ENCODE measurements at places on chromosomes 5 and 9.
A peak's percentile ranks its signal among the peaks of the same experiment; 100 is the strongest.

GRCh38 chr5:169647566-169647965, 10.5 kb downstream of the DOCK2 start:
- no peak overlapping the region for H3K4me3 ChIP-seq
- H3K27ac ChIP-seq, result no peak overlapping the region
- no peak for DNase-seq
- H3K27me3 ChIP-seq, result no peaks in the 10 kb centered on the region
- H3K36me3 ChIP-seq, result no peaks in the 10 kb centered on the region
- no peaks in the 10 kb centered on the region for H3K4me1 ChIP-seq

GRCh38 chr5:178505639-178506407, 84.4 kb downstream of the COL23A1 start:
- H3K36me3 ChIP-seq, result no peaks in the 10 kb centered on the region
- no peaks in the 10 kb centered on the region for H3K27me3 ChIP-seq
- H3K4me3 ChIP-seq, result no peak overlapping the region
- H3K27ac ChIP-seq, result no peak overlapping the region

DNA sequence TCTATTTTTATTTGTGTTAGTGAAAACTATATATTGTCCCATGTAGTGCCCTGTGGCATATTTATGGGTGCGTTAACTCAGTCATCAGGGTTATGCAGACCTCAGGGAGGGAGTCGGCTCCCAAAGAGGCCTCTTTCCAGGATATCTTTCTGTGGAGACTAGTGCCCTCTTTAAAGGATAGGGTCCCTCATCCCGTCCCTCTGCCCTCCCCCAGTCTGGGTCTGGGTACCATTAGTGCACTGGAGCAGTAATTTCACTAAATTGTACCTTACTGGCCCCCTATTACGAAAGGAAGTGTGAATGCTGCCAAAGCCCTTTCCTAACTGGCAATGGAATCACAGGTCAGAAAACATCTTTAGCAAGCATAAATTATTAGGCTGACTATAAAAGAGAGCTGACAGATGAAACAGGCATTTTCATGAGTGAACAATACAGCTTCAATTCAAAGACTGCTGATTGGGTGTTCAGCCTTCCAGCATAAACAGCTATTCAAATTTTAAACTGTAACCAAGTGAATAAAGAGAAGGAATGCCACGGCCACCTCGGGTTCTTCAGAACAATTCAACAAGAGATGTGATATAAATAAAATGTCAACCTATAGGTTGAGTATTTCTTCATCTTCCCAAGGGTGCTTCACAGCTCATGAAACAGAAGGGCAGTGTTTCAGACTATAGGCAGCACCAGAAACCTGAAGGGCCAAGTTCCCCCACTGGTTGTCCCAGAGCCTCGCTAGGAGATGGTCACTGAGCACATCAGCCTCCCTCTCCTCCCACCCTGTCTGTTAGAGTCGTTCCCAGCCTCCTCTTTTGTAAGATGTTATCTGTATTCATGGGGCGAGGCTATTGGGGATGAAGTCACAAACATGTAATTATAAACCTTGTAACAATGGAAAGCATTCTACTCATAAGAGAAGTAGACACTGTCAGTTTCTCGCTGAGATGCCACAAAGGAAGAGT, 318.7 kb downstream of the TMEM161B start:
- H3K36me3 ChIP-seq, result no peaks in the 10 kb centered on the region
- DNase-seq, result no peak
- H3K4me3 ChIP-seq, result no peak overlapping the region
- no peak overlapping the region for H3K27ac ChIP-seq
- no peaks in the 10 kb centered on the region for H3K27me3 ChIP-seq
- no peaks in the 10 kb centered on the region for H3K4me1 ChIP-seq

DNA sequence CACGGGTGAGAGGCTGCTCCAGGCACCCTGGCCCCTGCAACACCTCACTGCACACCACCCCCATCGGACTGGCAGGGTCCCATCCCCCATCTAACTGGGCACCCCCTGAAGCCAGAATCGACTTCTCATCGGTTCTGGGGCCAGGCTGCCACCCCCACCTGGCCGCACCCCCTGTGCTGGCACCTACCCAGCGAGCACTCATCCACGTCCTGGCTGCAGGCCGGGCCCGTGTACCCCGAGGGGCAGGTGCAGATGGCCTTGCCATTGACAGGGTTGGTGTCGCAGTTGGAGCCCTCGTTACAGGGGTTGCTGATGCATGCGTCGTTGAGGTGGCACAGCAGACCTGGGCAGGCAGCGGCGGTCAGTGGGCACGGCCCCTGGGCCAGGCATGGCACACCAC, 27.9 kb downstream of the NOTCH1 start:
- H3K27ac ChIP-seq, result peak overlapping the region; percentile 10
- peaks cover 33% of the 10 kb centered on the region for H3K36me3 ChIP-seq
- H3K4me3 ChIP-seq, result no peak overlapping the region

DNA sequence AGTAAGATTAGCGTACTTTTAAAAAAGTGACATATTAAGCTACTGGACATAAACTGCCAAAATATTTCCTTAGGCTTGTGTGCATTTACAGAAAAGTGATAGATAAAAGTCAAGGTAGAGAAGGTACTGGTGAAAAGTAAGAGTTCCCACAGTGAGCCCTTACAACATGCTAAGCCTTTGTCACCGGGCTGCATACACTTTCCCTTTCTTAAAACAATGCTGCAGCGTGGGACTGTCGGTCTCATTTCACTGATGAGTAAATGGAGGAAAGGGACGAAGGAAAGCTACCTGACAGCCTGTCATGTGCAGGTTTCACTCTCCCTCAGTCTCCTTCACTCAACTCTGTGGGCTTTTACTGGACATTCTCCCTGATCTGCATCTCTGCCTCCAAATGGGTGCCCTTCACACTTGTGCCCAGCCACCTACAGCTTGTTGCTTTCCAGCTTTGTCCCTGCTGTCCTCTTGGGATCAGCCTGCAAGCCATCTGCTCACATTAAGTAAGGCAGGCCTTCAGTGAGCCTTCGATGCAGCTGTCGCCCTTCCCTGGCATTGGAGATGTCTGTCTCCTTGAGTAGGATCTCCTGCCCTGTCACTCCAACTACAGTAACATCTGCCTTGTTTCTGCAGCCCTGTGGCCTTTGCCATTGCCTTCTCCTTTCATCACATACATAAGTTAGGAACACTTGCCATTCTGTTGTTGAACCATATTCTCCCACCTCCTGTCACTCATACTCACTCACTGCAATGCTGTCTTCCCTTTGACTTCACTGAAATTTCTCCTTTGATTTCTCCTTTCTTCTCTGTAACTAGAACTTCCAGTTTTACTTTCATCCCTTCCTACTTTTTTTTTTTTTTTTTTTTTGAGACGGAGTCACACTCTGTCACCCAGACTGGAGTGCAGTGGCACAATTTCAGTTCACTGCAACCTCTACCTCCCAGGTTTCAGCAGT, 9.3 kb upstream of the ROPN1L start:
- H3K27me3 ChIP-seq, result no peaks in the 10 kb centered on the region
- no peak overlapping the region for H3K4me3 ChIP-seq
- no peak for DNase-seq
- H3K27ac ChIP-seq, result no peak overlapping the region
- H3K36me3 ChIP-seq, result no peaks in the 10 kb centered on the region
- H3K4me1 ChIP-seq, result no peaks in the 10 kb centered on the region

DNA sequence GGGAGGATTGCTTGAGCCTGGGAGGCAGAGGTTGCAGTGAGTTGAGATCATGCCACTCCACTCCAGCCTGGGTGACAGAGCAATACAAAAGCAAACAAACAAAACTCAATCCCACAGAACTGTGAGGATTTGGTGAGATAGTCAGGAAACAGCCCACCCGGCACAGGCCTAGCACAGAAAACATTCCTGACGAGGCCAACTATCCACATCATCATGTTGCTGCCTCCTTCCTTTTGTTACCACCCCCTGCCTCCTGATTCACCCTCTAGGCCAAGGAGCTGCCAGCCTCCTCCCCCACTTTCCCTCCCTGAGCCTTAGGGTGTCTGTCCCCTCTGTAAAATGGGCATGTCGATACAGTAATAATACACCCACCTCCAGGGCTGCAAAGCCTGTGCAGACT, 39.0 kb downstream of the STK10 start:
- no peak overlapping the region for H3K4me3 ChIP-seq
- H3K36me3 ChIP-seq, result no peaks in the 10 kb centered on the region
- no peak for DNase-seq
- peaks cover 29% of the 10 kb centered on the region for H3K4me1 ChIP-seq
- H3K27ac ChIP-seq, result no peak overlapping the region

All from tibial nerve (tissue), 4 donors.